ENCODE measurements at places on chromosomes 11 and 22. TPM values are rescaled to one million over a fixed set of nuclear protein-coding genes. Genes with fewer than 3 reads are reported as not detected.

Gene CLDN5
- total RNA-seq = 5.7 TPM

DNA sequence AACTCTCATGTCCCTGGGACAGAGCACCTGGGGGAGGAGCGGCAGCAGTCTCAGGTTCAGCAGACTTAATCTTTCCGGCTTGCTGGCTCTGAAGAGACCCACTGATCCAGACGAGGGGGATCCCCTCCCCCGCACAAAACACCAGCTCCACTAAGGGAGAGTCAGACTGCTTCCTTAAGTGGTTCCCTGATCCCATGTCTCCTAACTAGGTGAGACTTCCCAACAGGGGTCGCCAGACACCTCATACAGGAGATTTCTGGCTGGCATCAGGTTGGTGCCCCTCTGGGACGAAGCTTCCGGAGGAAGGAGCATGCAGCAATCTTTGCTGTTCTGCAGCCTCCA lies 157.2 kb upstream of the TMEM45B start:
- H3K4me3 ChIP-seq = no peak overlapping the region
- no peak for DNase-seq
- H3K36me3 ChIP-seq = no peaks in the 10 kb centered on the region
- H3K4me1 ChIP-seq = no peaks in the 10 kb centered on the region

DNA sequence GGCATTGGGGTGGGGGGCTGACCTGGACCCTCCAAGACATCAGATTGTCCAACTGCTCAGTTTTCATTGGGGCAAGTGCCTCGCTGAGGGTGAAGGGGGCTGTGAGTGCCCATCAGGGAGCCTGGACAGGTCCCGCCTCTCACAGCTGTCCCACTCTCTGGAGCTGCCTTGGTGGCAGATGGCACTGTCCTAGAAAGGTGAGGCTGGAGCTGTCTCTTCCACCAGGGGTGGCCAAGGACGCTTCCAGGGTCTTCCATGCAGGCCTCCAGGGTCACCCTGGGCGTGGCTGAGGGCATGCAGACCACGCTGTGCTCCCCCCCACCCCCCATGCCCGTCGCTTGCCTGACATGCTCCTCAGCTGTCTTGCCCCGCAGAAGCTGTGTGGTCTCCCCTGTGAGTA lies 53.5 kb upstream of the CCDC188 start:
- no peaks in the 10 kb centered on the region for H3K36me3 ChIP-seq
- H3K27me3 ChIP-seq = no peaks in the 10 kb centered on the region
- DNase-seq = no peak
- peak overlapping the region; percentile 47 for H3K27ac ChIP-seq
- H3K4me1 ChIP-seq = no peaks in the 10 kb centered on the region

DNA sequence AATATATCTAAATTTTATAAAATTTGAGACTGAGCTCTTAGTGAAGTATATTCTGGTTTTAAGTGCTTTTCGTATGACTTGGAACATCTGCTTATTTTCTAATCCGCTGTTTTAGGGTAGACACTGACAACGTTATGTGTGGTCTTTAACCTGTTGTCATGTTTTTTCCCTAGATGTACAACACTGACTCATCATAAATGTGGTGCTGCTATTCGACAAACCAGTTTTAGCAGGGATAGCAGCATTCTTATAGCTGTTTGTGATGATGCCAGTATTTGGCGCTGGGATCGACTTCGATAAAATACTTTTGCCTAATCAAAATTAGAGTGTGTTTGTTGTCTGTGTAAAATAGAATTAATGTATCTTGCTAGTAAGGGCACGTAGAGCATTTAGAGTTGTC lies 23.8 kb upstream of the HIKESHI start:
- no peak for DNase-seq
- peaks cover 7% of the 10 kb centered on the region for H3K36me3 ChIP-seq
- no peaks in the 10 kb centered on the region for H3K27me3 ChIP-seq

DNA sequence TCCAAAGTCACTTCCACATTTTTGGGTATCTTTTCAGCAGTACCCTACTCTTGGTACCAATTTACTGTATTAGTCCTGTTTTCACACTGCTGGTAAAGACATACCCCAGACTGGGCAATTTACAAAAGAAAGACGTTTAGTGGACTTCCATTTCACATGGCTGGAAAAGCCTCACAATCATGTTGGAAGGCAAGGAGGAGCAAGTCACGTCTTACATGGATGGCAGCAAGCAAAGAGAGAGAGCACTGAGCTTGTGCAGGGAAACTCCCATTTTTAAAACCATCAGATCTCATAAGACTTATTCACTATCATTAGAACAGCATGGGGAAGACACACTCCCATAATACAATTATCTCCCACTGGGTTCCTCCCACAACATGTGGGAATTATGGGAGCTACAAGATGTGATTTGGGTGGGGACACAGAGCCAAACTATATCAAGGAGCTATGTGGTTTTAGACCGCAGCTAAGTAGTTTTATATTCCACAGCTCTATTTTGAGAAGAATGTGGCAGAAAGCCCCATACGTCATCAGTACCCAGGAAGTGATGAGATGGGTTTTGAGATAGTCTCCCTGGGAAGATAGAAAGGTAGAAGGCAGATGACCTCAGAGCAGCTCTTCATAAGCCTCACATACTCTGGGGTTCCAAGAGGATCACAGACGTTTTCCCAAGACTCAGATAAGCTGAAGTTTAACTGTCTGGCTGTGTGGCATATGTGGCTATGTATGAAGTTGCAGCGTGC lies 96.3 kb downstream of the APIP start:
- no peaks in the 10 kb centered on the region for H3K36me3 ChIP-seq
- H3K4me3 ChIP-seq = no peak overlapping the region
- no peak for DNase-seq
- H3K27ac ChIP-seq = no peak overlapping the region

DNA sequence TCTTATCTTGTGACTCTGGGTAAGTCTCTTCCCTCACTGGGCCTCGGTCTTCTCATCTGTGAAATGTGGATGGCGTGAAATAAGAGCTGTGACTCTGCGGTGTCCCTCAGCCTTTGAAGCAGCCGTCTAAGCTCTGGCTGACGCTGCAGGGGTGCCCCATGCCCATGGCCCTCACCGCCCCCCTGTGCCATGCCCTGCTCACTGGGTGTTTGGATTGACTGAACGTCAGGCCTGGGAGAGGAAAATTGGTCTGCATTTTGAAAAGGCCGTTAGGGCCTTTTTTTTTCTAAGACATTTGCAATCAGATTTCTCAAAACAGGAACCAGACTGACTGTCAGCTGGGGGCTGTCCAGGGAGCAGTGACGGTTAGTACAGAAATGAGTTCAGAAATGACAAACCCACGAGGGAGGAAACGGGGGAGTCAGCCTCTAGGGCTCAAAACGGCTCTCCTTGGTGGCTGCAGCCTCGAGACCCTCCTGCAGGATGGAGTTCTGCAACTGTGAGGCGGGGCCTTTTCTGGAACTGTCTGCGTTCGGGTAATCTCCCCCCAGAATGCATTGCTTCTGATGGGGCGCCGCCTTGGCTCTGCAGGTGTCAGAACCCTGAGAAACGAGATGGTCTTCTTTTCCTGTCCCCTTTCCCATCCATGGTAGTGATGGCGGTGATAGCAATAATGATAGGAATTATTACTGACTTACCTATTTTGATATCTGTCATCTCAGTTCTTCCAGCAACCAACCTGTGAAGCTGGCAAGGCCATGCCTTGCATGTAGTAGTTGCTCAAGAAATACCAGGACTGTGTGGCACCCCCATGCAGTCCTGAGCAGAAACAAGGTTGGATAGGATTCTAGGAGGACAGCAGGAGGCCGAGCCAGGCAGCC lies 2.0 kb downstream of the GRK2 start:
- H3K27ac ChIP-seq = peak overlapping the region; percentile 64
- H3K36me3 ChIP-seq = no peaks in the 10 kb centered on the region
- no peaks in the 10 kb centered on the region for H3K27me3 ChIP-seq
- peak overlapping the region; percentile 88 for H3K4me3 ChIP-seq

DNA sequence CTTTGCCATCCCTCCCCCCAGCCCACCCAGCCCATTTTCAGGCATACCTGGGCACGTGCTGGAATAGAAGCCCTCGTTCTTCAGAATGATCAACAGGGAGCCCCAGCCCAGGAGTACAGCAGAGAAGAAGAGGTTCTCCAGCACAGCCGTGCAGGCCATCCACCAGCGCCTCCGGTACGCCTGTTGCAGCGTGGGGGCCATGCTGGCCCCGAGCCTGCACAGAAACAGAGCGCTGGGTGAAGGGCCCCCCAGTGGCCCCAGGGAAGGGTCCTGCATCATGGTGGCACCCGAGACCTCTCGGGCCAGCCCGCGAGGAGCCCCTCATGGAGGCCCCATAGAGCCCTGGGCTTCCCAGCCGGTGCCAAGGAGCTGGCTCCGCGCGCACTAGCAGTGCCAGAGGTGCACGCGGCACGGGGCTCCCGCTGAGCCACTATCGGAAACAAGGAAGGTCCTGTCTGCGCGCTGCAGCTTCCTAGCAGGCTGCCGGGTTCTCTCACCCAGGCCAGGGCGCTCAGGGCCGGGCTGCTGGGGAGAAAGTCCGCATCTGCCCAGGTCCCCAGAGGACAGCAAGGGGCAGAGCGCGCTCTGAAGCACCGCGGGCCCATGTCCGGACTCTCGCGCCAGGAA lies 1.5 kb downstream of the SLC43A1 start:
- H3K36me3 ChIP-seq = no peaks in the 10 kb centered on the region
- H3K27me3 ChIP-seq = no peaks in the 10 kb centered on the region
- DNase-seq = peak; percentile 61

DNA sequence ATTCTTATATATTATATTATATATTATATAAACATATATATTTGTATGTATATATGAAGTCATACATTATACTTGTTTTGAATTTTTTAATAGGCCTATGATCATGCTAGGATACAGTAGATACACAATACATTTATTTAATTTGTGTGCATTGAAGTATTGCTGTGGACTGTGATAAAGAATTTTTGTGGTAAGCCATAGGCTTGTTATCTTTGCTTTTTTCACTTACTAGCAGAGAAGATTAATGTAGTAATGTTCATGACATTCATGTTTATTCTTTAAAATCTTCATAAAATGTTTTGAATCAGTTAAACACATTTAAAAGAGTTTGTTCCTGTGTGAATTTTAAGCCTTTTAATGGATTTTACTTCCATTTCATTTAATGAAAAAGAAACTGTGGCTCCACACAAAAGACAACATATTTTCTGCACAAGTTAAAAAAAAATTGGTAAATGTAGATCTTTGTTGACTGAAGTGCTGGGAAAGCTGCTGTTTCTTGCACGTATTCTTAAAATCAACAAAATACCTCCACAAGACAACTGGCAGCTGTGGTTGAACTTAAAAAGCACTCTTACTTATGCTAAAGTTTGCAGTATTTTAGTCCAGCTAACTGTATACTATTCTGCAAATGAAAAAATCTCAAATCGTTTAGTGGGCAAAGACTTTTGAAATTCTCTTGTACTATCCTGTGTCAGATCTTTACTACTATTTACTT lies 156.2 kb downstream of the TMEM135 start:
- H3K36me3 ChIP-seq = no peaks in the 10 kb centered on the region
- no peak overlapping the region for H3K4me3 ChIP-seq
- DNase-seq = no peak
- no peak overlapping the region for H3K27ac ChIP-seq
- H3K27me3 ChIP-seq = no peaks in the 10 kb centered on the region
- no peaks in the 10 kb centered on the region for H3K4me1 ChIP-seq

All from right lobe of liver (tissue), 6 donors.